Osteoblast (primary cell): ENCODE measurements at places on chromosomes 6 and 20. TPM values are rescaled to one million over a fixed set of nuclear protein-coding genes. Genes with fewer than 3 reads are reported as not detected.

GRCh38 chr6:31578184-31579118, 3.1 kb downstream of the TNF start:
- H3K27ac ChIP-seq: no peak overlapping the region
- DNase-seq: no peak
- H3K27me3 ChIP-seq: no peaks in the 10 kb centered on the region
- H3K36me3 ChIP-seq: no peaks in the 10 kb centered on the region

The LY6G5C gene
- 0.59 and 0.72 TPM in 2 replicates for total RNA-seq

DNA sequence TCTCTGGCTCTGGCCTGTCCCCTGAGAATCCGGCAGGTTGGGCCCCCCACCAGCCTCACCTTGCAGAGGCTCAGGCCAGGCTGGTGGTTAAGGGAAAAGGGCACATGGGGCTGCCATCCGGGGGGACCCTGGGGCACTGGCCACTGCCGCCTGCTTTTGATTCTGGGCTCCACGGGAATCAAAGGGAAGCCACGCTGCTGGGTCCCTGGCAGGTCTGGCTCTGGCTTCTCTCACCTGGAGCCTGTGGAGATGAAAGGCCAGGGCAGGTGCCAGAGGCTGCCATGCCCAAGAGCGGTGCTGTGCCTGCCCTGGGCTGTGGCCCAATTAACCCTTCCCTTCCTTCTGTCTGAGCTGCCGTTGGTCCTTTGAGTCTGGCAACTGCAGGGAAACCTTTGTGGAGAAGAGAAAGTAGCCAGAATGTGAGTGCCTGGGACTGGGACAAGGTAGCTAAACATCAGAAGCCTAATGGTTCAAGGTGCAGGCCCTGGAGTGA, 9.4 kb upstream of the CDH22 start:
- H3K27ac ChIP-seq: no peak overlapping the region
- DNase-seq: peak; percentile 69
- H3K4me1 ChIP-seq: no peaks in the 10 kb centered on the region
- H3K36me3 ChIP-seq: no peaks in the 10 kb centered on the region
- H3K4me3 ChIP-seq: no peak overlapping the region
- H3K27me3 ChIP-seq: peaks cover 56% of the 10 kb centered on the region

The MUC21 gene
- total RNA-seq: not detected in 2 replicates

DNA sequence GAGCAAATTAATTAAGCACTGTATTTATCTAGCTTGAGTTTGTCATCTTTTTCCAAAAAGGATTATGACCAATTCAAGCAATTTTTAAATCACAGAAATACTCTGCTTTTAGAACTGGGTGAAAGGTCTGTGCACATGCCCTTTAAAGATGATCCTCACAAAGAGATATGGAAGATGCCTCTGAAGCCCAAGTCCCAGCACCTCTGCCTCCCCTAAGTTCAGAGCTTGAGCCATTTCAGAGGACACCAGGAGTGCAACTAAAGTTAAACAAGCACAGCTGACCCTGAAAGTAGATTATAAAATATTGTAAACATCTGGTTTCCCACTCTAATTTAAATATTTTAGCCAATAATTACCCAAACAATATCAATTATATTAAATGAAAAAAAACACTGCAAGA, 139.5 kb upstream of the BEND6 start:
- H3K27ac ChIP-seq: no peak overlapping the region
- DNase-seq: no peak
- no peaks in the 10 kb centered on the region for H3K27me3 ChIP-seq
- H3K4me1 ChIP-seq: peaks cover 25% of the 10 kb centered on the region
- H3K4me3 ChIP-seq: no peak overlapping the region

GRCh38 chr20:13061381-13061780, 52.6 kb downstream of the SPTLC3 start:
- no peak for DNase-seq
- H3K4me1 ChIP-seq: no peaks in the 10 kb centered on the region
- H3K27me3 ChIP-seq: no peaks in the 10 kb centered on the region
- H3K27ac ChIP-seq: no peak overlapping the region
- H3K36me3 ChIP-seq: no peaks in the 10 kb centered on the region

The TRIM15 gene
- not detected in 2 replicates for total RNA-seq
